Naive B cell (primary cell): ENCODE measurements at places on chromosomes 5 and 9. TPM values are rescaled to one million over a fixed set of nuclear protein-coding genes. Genes with fewer than 3 reads are reported as not detected.

The TSLP gene
- polyA plus RNA-seq: not detected

The C6 gene
- not detected for polyA plus RNA-seq

The PTPDC1 gene
- 2.4 TPM for polyA plus RNA-seq

The CCDC69 gene
- 110 TPM for polyA plus RNA-seq

The PCDHA12 gene
- polyA plus RNA-seq: not detected

The ARHGEF28 gene
- not detected for polyA plus RNA-seq

The WNK2 gene
- not detected for polyA plus RNA-seq

The DOCK8 gene
- polyA plus RNA-seq: 75.7 TPM

GRCh38 chr5:56376128-56376527 is 143.0 kb upstream of the ANKRD55 start:
- H3K36me3 ChIP-seq: peaks cover 6% of the 10 kb centered on the region
- no peaks in the 10 kb centered on the region for H3K27me3 ChIP-seq
- no peak overlapping the region for H3K4me3 ChIP-seq
- H3K4me1 ChIP-seq: peaks cover 3% of the 10 kb centered on the region
- DNase-seq: no peak

DNA sequence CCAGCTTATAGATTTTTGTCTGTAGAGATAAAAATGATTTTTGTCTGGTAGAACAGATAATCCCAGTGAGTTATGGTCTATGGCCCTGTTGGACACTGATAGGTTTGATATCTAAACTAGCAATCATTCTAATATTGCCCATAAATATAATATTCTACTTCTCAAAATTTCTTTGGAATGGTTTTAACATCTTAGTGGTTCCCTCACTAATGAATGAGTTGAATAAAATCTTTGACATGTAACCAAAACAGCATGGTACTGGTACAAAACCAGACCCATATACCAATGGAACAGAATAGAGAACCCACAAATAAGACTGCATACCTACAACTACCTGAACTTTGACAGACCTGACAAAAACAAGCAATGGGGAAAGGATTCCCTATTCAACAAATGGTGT is 219.7 kb downstream of the SEC61B start:
- no peaks in the 10 kb centered on the region for H3K4me1 ChIP-seq
- H3K27me3 ChIP-seq: peaks cover 30% of the 10 kb centered on the region
- no peak overlapping the region for H3K27ac ChIP-seq
- H3K36me3 ChIP-seq: no peaks in the 10 kb centered on the region
- H3K4me3 ChIP-seq: no peak overlapping the region

DNA sequence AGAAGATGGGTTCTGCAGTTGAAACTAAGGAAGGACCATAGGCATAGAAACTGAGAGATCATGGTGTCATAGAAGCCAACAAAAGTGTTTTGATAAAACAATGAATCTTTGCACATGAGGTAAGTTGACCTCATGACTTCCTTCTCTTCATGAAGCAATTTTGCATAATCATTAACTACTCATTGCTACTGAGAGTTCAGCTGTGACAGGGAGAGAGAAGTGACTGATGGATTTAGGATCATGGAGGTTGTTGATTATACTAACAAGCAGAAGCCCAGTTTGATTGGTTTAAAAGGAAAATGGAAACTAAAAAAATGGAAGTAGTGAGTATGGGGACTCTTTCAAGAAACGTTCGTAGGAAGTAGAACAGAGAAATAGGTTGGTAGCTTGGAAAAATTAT is 51.2 kb downstream of the PARP8 start:
- H3K36me3 ChIP-seq: no peaks in the 10 kb centered on the region
- no peak overlapping the region for H3K27ac ChIP-seq
- no peak for DNase-seq
- no peaks in the 10 kb centered on the region for H3K27me3 ChIP-seq
- peaks cover 34% of the 10 kb centered on the region for H3K4me1 ChIP-seq
- no peak overlapping the region for H3K4me3 ChIP-seq

DNA sequence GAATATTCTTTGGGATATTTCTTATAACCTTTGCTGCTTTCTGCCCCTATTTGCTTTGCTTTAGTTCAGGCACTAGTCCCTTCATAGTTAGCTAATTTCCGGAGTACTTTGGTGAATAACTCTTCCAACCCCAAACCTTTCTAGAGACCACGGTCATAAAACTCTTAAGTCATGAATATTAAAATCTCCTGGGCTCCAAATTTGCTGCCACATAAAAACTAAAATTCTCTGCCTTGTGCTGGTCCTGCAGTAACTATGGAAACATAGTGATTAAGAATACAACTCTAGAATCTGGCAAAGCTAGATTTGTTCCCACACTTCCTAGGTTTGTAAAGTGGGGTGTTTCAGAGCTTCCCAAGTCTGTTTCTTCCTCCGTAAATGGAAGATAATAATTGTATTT is 10.0 kb upstream of the ACTBL2 start:
- H3K27ac ChIP-seq: no peak overlapping the region
- DNase-seq: no peak
- no peak overlapping the region for H3K4me3 ChIP-seq

DNA sequence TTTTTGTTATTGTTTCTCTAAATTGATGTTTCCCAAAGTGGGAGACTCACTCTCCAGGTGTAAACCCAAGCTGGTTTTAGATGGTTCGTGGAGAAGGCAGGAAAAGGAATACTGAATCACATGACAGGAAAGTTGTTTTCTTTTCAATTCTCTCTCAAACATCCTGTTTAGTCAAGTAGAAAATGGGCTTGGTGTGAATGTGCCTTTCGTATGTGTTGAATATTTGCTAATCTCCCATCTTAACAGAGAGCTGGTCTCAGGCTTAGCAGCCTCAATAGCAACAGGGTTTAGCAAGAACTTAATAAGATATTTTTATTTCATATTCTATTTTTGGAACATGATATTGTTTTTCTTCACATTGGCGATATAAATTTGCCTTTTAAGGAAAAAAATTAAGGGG is 119.7 kb downstream of the INSYN2B start:
- H3K4me1 ChIP-seq: peaks cover 15% of the 10 kb centered on the region
- H3K27me3 ChIP-seq: no peaks in the 10 kb centered on the region
- DNase-seq: no peak
- H3K4me3 ChIP-seq: no peak overlapping the region
- no peak overlapping the region for H3K27ac ChIP-seq

DNA sequence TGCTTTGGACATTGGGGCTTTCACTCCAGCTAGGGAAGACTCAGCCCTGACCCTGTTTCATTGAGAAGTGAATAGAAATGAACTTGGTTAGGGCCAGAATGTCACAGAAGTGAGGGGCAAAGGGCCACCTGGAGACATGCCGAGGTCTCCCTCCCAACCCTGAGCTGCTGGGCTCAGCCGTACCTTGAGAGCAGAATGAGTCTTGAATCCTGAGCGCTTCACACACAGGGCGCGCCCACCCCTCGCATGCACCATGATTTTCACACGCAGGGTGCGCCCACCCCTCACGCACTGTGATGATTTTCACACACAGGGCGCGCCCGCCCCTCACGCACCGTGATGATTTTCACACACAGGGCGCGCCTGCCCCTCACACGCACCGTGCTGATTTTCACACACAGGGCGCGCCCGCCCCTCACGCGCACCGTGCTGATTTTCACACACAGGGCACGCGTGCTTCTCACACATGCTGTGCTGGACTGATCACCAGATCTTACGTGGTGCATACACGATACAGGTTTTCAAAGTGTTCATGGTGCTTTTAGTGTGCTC is 99.0 kb downstream of the EHMT1 start:
- H3K27me3 ChIP-seq: no peaks in the 10 kb centered on the region
- H3K4me1 ChIP-seq: peaks cover 36% of the 10 kb centered on the region
- DNase-seq: no peak
- peaks cover 58% of the 10 kb centered on the region for H3K36me3 ChIP-seq
- H3K4me3 ChIP-seq: no peak overlapping the region

DNA sequence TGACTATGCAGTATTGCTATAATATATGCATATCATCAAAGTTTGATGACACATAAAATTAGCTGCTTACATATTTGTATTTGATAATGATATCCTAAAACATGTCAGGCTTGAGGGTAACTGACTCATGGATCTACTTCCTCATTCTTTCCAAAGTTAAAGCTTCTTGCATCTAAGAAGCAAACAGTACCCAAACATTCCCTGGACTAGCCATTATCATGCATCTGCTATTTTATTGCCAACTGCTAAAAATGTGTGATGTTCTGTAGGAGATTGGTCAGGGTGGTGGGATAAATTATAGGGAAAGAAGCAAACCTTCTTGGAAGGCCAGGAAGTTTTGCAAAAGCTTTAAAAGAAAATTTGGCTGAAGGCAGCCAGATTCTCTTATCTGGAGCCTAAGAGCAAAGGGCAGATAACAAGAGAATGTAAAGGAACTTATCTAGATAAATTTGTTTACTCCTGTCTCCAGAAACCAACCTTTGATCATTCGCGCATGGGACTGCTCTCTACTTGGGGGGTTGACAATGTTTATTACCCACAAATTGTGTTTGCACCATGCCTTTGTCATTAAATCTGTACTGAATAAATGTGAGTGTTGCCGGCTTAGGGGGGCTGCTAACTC is 604.1 kb upstream of the TLE4 start:
- no peak for DNase-seq
- peaks cover 6% of the 10 kb centered on the region for H3K27me3 ChIP-seq
- no peaks in the 10 kb centered on the region for H3K4me1 ChIP-seq
- H3K36me3 ChIP-seq: no peaks in the 10 kb centered on the region
- H3K27ac ChIP-seq: no peak overlapping the region

GRCh38 chr9:74431467-74431866 is 65.7 kb upstream of the RORB start:
- H3K4me3 ChIP-seq: no peak overlapping the region
- no peaks in the 10 kb centered on the region for H3K4me1 ChIP-seq
- no peaks in the 10 kb centered on the region for H3K36me3 ChIP-seq
- H3K27ac ChIP-seq: no peak overlapping the region

GRCh38 chr9:6915635-6916034 is 157.9 kb downstream of the KDM4C start:
- H3K4me3 ChIP-seq: no peak overlapping the region
- H3K4me1 ChIP-seq: peaks cover 54% of the 10 kb centered on the region
- no peaks in the 10 kb centered on the region for H3K36me3 ChIP-seq
- H3K27me3 ChIP-seq: no peaks in the 10 kb centered on the region
- DNase-seq: no peak

GRCh38 chr5:116569999-116570398 is 4.6 kb downstream of the SEMA6A start:
- no peaks in the 10 kb centered on the region for H3K36me3 ChIP-seq
- peaks cover 67% of the 10 kb centered on the region for H3K27me3 ChIP-seq
- peaks cover 18% of the 10 kb centered on the region for H3K4me1 ChIP-seq
- no peak overlapping the region for H3K27ac ChIP-seq

DNA sequence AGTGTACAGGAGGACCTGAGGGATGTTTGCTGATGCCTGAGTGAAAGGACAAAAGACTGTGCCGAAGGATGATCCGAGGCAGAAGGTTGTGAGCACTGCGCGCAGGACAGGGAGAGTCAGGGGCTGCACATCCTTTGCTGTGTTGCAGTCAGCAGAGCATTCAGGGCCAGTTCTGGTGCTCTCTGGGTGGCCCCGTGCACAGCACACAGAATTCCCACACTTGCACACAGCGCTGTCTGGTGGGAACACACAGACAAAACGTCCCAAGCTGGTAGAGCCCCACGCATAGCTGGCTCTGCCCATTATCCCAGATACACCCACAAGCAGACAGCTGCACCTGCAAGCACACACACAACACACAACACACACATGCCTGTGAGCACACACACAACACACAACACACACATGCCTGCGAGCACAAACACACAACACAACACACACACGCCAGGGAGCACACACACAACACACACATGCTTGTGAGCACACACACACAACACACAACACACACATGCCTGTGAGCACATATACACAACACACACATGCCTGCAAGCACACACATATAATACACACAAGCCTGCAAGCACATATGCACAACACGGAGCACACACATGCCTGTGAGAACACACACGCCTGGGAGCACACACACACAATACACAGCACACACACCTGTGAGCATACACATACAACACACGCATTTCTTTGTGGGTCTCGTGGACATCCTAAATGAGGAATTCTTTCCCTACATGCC is 74.4 kb downstream of the FGF18 start:
- H3K27ac ChIP-seq: no peak overlapping the region
- no peaks in the 10 kb centered on the region for H3K4me1 ChIP-seq
- H3K36me3 ChIP-seq: no peaks in the 10 kb centered on the region
- H3K27me3 ChIP-seq: peaks cover 13% of the 10 kb centered on the region

GRCh38 chr5:91132550-91132949 is 250.6 kb downstream of the ARRDC3 start:
- peak overlapping the region; percentile 3 for H3K27ac ChIP-seq
- no peak overlapping the region for H3K4me3 ChIP-seq
- H3K4me1 ChIP-seq: no peaks in the 10 kb centered on the region
- H3K36me3 ChIP-seq: no peaks in the 10 kb centered on the region
- no peak for DNase-seq

GRCh38 chr5:123610209-123610608 is 98.2 kb downstream of the CSNK1G3 start:
- H3K27ac ChIP-seq: peak overlapping the region; percentile 63
- H3K4me1 ChIP-seq: peaks cover 5% of the 10 kb centered on the region
- no peak for DNase-seq
- H3K4me3 ChIP-seq: no peak overlapping the region

DNA sequence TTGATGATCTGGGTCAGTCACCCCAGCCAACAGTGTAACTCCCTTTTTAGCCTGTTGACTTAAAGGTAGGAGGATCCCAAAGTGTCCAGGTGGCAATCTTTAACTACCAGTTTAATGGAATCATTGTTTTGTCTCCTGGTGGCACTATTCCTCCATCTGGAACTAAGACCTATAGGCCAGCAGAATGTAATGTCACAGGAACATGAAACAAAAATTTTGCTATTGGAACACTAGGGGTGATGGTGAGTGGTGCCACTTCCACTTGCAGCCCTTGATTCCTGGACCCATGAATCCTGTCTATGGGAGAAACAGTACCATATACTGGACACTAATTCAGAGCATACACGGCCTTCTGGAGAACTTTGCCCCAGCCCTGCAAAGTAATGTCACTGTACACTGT is 219.5 kb upstream of the RASA1 start:
- peaks cover 23% of the 10 kb centered on the region for H3K4me1 ChIP-seq
- H3K27me3 ChIP-seq: peaks cover 2% of the 10 kb centered on the region
- H3K27ac ChIP-seq: no peak overlapping the region

DNA sequence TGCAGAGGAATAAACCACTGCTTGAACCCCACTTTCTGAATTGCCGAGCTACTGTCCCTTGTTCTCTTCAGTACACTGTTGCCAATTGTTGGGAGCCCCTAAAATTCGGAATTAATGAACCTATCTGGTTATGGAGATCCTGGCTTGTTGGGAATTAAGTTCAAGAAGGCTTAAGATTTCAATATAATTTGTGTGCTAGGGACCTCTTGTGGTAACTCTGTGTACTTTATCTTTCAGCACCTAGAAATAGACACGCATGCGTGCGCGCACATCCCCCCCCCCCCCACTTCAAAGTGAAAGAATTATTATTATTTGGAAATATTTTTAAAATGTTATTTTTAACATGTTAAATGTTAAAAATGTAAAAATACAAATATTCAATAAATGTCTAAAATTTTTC is 53.3 kb upstream of the FAM169A start:
- no peak for DNase-seq
- H3K27ac ChIP-seq: no peak overlapping the region
- no peak overlapping the region for H3K4me3 ChIP-seq
- H3K36me3 ChIP-seq: no peaks in the 10 kb centered on the region

GRCh38 chr9:13444245-13445102 is 165.0 kb upstream of the MPDZ start:
- no peaks in the 10 kb centered on the region for H3K36me3 ChIP-seq
- H3K27me3 ChIP-seq: no peaks in the 10 kb centered on the region
- no peak overlapping the region for H3K27ac ChIP-seq

GRCh38 chr5:147336876-147337275 is 102.0 kb downstream of the STK32A start:
- H3K27ac ChIP-seq: no peak overlapping the region
- H3K4me3 ChIP-seq: no peak overlapping the region
- no peaks in the 10 kb centered on the region for H3K27me3 ChIP-seq
- no peaks in the 10 kb centered on the region for H3K4me1 ChIP-seq
- DNase-seq: no peak
